Right ventricle myocardium superior (tissue), 1 donor: ENCODE measurements at places on chromosomes 1 and 21. TPM values are rescaled to one million over a fixed set of nuclear protein-coding genes. Genes with fewer than 3 reads are reported as not detected.
A peak's percentile ranks its signal among the peaks of the same experiment; 100 is the strongest.

GRCh38 chr1:10424034-10424433 is 6.2 kb upstream of the CENPS start:
- DNase-seq = peak; percentile 68

DNA sequence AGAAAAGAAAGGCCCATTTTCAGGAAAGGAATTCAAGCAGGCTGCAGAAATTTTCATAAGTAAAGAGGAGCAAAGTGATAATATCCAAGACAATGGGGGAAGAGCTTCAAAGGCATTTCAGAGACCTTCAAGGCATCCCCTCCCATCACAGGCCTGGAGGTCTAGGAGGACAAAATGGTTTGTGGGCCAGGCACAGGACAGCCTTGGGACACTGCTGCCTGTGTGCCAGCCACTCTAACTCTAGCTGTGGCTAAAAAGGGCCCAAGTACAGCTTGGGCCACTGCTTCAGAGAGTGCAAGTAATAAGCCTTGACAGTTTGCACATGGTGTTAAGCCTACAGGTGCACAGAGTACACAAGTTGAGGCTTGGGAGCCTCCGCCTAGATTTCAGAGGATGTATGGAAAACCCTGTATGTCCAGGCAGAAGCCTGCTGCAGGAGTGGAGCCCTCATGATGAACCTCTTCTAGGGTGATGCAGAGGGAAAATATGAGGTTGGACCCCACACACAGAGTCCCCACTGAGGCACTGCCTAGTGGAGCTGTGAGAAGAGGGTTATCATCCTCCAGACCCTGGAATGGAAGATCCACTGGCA is 51.8 kb upstream of the ZSWIM5 start:
- DNase-seq = no peak

DNA sequence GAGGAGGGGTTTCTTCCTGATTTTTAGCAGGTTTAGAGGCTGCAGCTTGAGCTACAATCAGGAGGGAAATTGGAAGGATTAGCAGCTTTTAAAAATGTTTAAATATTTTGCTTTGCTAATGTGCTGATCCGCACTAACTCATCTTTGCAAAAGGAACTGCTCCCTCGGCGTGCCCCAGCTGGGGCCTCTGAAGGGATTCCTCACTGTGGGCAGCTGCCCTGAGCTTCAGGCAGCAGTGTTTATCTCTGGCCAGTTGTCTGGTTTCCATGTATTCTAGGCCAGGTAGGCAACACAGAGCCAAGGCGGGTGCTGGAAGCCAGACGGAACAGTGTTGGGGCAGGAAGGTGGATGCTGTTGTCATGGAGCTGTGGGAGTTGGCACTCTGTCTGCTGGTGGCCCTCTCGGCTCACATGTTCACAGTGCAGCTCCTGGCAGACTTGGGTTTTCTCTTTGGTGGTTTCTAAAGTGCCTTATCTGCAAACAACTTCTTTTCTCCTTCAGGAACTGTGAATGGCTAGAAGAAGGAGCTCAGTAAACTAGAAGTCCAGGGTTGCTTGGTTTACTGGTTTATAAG is 18.9 kb downstream of the NECAP2 start:
- no peak for DNase-seq

GRCh38 chr1:237179503-237179902 is 137.5 kb downstream of the RYR2 start:
- no peak for DNase-seq

GRCh38 chr1:201375169-201375568 is 2.3 kb downstream of the TNNT2 start:
- no peak for DNase-seq

Gene GRIK3
- 0.91 TPM for total RNA-seq

Gene OR2M3
- total RNA-seq = not detected

Gene CCDC27
- not detected for total RNA-seq
